Stimulated activated CD8-positive, alpha-beta memory T cell treated with anti-CD3 and anti-CD28 coated beads, Interleukin-4, amount 100 ng/mL, for 1 hour (primary cell): ENCODE measurements at places on chromosomes 16 and 17.

- DNase-seq: no peak
Measured at GRCh38 chr17:55154101-55154500, 110.7 kb upstream of the HLF start.

GRCh38 chr17:66281661-66282369 lies 20.6 kb upstream of the PRKCA start:
- DNase-seq: no peak

DNA sequence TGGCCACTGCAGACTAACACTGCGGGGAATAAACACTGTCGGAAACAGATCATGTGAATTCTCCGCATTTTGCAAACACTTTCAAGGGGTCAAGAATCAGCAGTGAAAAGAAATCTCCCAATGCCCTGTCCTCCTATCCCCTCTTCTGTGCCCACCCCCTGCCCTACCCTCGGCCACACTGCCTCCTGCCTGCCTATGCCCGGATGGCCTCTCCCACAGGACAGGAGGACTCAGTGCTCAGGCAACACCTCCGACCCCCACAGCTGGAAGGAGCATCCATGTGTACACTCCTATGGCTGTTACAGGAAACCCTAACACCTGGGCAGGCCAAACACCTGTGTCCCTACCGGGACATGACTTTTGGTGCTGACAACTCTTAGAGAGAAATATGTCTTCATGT lies 24.5 kb downstream of the FBXO31 start:
- no peak for DNase-seq

- DNase-seq: no peak
Measured at GRCh38 chr16:85151079-85151602, 38.9 kb upstream of the CIBAR2 start.

DNA sequence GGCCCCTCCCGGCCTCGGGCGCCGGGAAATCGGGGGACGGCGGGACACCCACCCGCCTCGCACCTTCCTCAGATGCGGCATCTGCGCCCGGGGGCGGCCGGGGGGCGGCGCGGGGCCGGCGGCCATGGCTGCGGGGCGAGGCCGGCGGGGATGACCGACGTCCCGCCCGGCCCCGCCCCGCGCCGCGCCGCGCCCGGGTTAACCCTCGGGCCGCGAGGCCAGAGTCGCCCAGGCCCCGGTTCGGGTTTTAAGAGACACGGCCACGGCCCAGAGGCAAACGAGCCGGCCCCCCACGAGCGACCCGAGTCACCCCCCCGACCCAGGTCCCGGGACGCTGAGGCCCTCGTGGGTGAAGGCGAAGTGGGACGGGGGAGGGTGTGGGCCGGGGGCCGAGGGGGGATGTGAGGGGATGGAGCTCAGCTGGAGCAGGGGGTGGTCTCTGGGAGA lies at the start of gene RGS11:
RGS11 (minus strand) TSS at position 159 of the 447 bp plus-strand sequence; CDS start at position 126, 33 bp downstream.
- DNase-seq: no peak

- no peak for DNase-seq
Measured at GRCh38 chr17:75345514-75346167, 56.4 kb upstream of the SLC25A19 start.

- DNase-seq: no peak
Measured at GRCh38 chr17:82013341-82013740, 9.3 kb downstream of the CENPX start.

GRCh38 chr16:21565507-21565860 lies 33.9 kb upstream of the METTL9 start:
- DNase-seq: no peak

DNA sequence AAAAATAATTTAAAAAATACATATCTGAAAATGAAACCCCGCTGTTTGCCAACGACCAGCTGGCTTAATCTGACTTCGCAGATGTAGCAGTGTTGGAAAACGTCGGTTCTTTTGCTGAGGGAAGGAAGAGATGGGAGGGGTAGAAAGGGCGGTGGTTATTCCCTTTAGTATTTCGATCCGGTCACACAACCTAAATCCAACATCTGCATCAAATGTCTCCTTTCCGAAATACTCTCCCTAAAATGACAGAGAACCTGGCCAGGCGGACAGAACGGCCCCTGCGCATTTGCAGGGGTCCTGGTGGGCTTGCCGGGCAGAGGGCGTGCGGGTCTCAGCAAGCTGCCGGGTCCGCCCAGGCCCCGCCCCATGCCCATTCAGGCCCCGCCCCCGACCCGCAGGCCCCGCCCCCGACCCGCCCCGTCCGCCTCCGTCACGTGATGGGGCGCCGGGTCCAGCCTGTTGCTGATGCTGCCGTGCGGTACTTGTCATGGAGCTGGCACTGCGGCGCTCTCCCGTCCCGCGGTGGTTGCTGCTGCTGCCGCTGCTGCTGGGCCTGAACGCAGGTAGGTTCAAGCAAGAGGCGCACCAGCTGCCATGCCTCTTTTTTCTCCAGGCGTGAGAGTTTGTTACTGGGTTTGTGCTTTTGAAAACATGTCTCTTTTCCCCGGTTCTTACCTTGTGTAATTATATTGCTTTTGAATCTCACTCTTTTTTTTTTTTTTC lies at the start of gene SCPEP1:
SCPEP1 (plus strand) TSS at position 459 of the 723 bp plus-strand sequence; CDS start at position 488, 29 bp downstream.
- DNase-seq: peak; percentile 43

DNA sequence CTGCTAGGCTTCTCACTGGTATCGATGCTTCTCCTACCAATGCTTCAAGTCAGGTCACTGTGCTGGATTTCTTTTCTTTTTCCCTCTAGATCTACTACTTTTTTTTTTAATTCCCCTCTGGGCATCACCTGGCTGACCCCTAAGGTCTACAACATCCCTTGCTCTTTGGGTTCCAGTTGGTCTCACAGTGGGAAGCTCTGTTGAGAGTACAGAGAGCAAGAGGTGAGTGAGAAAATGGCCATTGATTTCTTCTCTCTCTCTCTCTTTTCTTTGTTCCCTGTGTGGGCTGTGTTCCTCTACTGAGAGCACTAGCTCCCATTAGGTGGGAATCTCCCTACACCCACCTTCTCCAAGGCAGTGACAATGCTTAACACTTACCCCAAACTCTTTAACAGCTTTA lies 413.4 kb downstream of the KCNJ2 start:
- no peak for DNase-seq

- no peak for DNase-seq
Measured at GRCh38 chr17:49435671-49436029, 21.0 kb upstream of the PHB1 start.

DNA sequence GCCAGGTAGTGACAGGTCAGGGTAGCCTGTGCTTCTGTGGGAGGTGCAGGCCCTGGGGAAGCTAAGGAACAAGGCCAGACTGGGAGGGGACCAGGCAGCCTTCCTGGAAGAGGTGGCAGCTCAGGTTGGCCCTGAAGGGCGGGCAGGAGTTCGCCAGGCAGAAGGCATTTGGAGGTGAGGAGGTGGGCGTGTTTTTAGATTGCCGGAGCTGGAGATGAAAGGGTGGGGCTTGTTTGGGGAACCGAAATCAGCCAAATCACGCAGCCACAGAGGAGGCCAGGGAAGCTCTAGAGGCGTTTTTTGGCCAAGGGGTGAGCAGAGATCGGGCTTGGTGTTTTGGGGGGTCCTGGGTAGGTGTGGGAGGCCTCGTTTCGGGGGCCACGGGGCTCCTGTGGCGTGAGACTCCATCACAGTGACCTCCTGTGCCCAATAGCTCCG lies 7.6 kb downstream of the ADCY7 start:
- no peak for DNase-seq

DNA sequence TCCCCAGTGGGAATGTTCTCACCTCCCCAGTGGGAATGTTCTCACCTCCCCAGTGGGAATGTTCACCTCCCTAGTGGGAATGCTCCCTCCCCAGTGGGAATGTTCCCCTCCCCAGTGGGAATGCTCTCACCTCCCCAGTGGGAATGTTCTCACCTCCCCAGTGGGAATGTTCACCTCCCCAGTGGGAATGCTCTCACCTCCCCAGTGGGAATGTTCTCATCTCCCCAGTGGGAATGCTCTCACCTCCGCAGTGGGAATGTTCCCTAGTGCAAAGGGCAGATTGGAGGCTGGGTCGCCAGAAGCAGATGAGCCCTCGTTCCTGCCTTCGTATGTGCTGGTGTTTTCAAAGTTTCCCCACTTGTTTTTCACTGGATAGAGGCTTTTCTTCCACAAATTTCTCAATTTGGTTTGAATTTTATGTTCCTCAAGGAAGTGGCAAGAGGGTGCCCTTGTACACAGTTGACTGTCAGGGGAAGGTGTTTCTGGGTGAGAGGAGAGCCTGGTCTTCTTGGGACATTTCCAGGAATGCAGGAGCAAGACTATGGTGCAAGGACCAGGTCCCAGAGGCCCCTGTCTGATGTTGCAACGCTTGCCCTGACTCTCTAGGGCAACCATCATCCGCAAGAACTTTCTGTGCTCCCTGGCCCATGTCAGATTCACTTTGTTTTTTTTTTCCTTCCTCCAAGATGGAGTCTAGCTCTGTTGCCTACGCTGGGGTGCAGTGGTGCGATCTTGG lies 34.0 kb downstream of the TRARG1 start:
- no peak for DNase-seq

DNA sequence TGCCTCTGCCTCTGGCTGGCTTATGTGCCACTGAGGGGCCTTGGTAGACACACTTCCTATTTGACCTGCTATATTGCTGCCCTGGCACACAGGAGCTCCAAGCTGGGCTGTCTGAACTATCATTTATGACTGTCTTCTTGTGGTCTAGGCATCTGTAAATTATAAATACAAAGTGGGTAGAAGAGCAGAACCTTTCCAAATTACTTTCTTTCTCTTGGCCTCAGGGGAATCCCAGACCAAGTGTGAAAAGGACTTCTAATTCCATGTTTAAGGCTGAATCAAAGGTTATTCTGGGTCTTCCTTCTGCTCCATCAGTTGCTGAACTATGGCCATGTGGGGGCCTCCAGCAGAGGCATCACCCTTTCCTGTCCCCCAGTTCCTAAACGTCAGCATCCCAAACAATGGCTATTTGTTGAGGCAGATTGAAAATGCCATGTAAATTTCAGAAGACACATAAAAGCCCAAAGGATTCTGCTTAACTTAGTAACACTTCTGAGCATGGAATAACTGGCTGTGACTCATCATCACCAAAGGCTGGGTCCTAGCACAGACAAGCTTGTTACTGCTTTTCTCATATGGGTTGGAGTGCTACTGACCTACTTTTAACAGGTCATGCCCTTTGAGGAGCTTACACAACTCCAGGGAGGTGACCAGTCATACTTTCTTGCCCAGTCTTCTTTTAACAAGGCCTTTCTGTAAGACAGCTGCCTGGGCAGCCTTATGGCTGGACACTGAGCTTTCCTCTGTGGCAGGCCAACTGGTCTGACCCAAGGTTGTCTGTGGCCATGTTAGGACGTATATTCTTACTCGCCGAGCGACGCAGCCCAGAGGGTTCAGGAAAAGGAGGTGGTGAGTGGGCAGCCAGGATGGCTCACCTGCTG lies 154.8 kb downstream of the VPS53 start:
- no peak for DNase-seq

- DNase-seq: no peak
Measured at GRCh38 chr16:27583634-27584033, 33.7 kb downstream of the KATNIP start.

DNA sequence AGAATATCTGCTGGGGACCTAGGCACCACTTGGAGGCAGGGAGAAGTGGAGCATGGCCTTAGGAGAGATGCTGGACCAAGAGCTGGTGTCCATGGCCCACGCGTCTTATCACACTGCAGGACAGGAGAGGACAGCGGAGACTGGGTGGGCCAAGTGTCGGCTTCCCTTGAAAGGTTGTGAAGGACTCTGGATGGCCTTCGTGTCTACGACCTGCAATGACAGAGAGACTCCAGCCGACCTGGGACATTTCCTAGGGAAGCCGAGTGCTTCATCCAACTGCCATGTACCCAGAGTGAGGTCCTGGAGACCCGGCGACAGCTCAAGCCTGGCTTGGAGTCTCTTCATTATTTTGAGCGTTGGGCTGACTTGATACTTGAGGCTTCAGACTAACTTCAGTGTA lies 20.5 kb downstream of the C1QTNF1 start:
- DNase-seq: no peak

DNA sequence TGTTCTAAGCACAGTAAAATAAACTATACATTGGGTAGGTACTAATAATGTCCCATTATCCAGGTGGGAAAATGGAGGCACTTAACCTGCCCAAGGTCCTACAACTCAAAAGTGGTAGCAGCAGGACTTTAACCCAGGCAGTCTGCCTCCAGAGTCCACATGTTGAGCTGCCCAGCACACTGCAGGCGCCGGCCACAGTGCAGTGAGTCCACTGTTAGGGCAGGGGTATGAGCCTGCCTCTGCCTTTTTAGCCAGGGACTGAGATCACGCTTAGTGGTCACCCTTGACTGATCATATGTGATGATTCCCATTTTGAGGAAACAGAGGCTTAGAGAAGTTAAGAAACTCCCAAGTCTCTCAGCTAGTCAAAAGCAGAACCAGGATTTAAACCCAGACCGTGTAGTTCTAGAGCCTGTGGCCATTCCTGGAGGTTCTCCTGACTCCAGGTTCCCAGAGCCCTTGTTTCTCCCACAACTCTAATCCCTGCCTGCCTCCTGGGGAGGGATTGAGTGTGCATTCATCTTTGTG lies 8.4 kb downstream of the CES1 start:
- DNase-seq: no peak

GRCh38 chr16:81755915-81756614 lies 23.0 kb upstream of the PLCG2 start:
- DNase-seq: no peak

- no peak for DNase-seq
Measured at GRCh38 chr16:75810342-75810741, 84.1 kb upstream of the CPHXL start.

GRCh38 chr17:31475378-31476162 lies 84.1 kb downstream of the RAB11FIP4 start:
- DNase-seq: no peak

- no peak for DNase-seq
Measured at GRCh38 chr17:27457360-27457715, 1.1 kb downstream of the KSR1 start.

- no peak for DNase-seq
Measured at GRCh38 chr16:73232555-73233328, 184.8 kb upstream of the ZFHX3 start.

DNA sequence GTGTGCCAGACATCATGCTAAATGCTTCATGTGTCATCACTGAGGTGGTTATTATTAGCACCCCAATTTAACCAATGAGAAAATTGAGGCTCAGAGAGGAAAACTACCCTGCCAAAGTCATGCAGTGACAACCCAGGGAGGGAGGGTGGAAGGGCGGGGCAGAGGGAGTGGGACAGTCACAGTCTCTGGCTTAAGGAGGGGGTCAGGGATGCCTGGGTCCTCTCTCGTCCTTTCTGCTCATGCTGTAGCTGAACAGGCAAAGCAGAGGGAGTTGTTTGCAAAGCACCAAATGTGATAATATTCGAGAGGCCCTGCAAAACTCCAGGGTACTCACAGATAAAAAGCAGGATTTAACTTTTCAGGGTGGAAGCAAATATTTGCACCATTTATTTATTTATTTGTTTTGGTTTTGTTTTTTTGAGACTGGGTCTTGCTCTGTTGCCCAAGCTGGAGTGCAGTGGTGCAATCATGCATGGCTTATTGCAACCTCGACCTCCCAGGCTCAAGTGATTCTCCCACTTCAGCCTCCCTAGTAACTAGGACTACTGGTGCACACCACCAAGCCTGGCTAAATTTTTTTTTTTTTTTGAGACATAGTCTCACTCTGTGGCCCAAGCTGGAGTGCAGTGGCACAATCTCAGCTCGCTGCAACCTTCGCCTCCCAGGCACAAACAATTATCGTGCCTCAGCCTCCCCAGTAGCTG lies 47.9 kb upstream of the NKD1 start:
- DNase-seq: no peak

GRCh38 chr17:40122999-40123810 lies 1.4 kb downstream of the MSL1 start:
- no peak for DNase-seq

GRCh38 chr16:51053775-51054174 lies 97.3 kb downstream of the SALL1 start:
- DNase-seq: no peak
